ENCODE measurements at places on chromosomes 16 and 17. TPM values are rescaled to one million over a fixed set of nuclear protein-coding genes. Genes with fewer than 3 reads are reported as not detected.
A peak's percentile ranks its signal among the peaks of the same experiment; 100 is the strongest.

GRCh38 chr16:81505011-81505661 lies 60.5 kb downstream of the CMIP start:
- DNase-seq: no peak

DNA sequence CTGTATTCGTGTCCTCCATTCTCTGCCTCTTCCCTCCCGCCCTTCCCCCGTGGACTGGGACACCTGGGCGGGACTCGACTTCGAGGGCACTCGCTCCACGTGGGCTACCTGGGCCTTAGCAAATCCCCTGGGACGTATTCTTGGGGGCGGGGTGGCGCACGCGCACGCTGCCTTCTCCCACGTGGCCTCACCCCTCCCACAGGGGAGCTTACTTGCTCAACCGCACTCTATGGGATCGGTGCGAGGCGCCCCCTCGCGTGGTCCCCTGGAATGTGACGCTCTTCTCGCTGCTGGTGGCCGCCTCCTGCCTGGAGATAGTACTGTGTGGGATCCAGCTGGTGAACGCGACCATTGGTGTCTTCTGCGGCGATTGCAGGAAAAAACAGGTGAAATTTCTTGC lies 3.5 kb downstream of the VMO1 start:
- DNase-seq: peak; percentile 45

- DNase-seq: peak; percentile 22
Measured at GRCh38 chr17:74922694-74923537, at the start of gene USH1G. TSS of gene USH1G (minus strand) at chr17:74923255. CDS start at chr17:74923073, 182 bp downstream.

- no peak for DNase-seq
Measured at GRCh38 chr17:50261051-50261915, 13.0 kb upstream of the TMEM92 start.

DNA sequence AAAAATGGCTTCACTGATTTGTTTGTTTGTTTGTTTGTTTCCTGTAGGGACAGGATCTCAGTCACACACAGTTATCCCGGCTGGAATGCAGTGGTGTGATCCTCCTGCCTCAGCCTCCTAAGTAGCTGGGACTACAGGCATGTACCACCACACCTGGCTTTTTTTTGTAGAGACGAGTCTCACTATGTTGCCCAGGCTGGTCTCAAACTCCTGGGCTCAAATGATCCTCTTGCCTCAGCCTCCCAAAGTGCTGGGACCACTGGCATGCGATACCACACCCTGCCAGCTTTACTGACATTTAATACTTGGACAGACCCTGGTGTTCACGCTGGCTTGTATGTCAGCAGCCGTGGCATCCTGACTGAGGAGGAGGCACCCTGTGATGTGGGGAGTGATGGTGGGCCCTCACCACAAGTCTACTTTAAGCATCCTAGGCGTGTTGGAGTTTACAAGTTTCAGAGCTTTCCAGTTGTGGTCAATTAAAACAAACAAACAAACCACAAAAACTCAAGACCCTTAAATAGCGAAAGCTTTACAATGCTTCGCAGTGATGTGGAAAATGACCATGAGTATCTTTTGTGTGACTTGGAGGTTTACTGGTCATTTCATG lies 5.1 kb downstream of the ABCA3 start:
- DNase-seq: no peak

DNA sequence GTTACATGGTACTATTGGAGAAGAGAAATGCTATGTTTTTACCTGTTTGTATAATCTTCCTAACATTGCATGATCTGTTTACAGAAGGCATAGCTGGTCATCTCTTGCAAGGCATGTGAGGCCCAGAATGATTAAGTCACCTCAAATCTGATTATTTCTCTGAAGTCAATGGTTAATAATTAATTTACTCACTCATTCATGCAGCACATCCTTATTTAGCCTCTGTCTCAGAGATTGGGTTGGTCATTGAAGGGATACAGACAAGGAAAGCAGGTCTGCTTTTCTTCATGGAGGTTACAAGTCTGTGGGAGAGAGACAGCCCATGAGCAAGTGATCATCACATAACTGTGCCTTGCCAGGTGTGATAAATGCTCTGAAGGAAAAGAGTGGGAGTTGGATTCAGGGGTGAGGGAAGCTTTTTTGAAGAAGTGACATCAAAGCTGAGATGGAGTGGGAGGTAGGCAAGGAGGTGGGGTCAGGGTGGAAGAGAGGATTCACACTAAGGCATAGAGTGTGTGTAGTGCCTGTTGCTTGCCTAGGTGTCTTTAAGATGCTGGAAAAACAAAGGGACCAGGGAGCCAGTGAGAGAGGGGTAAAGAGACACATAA lies 16.3 kb upstream of the RBFOX1 start:
- DNase-seq: no peak

DNA sequence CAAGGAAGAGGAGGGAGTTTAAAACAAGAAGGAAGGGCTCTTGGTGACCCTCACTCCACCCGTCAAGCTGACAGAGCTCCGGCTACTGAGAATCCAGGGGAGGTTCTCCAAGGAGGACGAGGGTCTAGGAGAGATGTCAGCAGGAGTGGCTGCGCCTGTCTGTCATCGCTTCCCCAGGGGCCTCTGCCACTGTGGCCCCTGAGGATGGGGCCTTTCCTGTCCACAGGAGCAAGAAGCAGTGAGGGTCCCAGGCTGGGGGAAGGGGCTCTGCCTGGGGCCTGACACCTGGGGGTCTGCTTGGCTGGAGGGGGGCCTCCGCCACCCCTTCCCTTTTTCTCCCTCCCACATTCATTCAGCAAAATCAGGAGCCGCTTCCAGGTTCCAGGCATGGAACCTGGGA lies 66.5 kb upstream of the TNRC6C start:
- no peak for DNase-seq

DNA sequence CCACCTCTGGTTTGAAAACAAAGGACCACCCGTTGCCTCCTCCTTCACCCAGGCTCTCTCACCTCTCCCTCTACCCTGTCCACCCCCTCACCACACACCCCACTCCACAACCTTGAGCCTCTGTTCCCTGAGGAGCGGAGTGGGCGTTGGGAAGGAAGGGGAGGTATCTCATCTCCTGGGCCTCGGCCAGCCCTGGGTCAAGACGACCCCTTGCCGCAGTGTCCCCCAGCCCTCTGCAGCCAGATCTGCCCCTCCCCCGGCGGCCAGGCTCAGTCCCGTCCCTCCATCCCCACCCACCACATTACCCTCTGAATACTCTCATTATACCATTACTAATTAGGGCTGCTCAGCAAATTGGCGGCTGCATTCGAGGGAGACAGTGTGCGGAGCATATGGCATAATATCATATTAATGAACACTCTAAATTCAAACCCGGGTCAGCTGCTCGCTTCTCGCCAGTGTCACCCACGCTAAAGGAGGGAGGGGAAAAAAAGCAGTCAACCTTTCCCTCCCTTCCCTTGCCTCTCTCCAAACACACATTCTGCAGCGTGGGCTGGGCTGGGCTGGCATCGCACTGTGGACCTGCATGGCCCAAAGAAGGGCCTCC lies 123.2 kb upstream of the LHX1 start:
- no peak for DNase-seq

DNA sequence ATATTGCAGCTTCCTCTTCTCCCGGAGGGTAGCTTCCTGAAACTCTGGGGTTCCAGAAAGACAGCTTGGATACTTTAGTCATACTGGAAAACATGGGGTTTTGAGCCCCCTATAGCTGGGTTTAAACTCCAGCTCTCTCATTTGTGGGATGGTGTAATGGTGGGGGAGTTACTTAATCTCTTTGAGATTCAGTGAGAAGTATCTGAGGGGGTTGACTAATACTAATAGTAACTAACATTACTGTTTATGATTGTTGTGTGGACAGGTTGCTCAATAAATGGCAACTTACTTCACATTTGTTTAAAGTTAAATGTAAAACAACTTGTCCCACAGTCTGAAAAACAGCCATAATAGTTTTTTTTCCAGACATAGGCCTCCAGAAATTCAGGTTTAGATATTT lies 5.1 kb upstream of the SUZ12 start:
- no peak for DNase-seq

KRT28 gene
- not detected for total RNA-seq

GRIN2A gene
- total RNA-seq: not detected

YBX2 gene
- 0.70 TPM for total RNA-seq
